ENCODE measurements at places on chromosomes 6 and 20.

DNA sequence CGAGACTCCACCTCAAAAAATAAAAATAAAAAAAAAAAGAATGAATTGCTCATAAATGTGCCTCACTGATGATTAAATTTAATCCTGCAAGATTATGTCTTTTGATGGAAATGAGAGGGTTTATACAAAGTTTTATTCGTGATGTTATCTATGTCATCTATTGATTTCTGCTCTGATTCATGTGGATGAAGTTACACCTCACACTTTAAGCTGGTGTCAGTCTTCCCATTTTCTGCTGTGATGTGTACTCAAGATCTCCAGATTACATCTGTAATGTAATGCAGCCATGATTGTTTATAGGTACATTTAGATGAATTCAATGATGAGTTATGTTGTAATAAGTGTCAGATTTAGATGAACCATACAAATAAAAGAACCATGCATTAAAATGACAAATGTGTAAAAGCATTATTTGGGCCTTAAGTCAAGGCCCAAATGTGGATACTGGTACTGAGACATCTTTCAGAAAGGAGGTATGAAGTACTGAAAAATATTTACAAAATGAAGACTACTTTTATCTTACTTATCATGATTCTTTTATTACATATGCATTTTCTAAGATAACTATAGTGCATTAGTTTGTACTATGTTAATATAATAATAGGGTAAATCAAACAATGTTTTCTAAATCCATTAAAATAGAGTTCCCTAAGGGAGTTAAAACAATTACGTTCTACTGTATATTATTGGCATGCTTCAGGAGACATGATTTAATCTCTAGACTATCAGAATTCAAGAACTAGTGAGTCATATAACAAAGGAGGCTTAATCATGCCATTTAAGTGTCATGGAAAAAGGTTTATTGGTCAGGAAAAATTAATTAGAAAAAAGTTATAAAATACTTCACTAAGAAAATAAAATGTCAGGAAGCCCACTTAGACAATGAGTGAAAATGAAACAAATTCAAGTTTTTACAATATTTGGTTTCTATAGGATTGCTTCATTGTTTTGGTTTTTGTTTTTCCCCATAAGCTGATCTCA lies 34.5 kb downstream of the HCRTR2 start:
- no peak for DNase-seq

DNA sequence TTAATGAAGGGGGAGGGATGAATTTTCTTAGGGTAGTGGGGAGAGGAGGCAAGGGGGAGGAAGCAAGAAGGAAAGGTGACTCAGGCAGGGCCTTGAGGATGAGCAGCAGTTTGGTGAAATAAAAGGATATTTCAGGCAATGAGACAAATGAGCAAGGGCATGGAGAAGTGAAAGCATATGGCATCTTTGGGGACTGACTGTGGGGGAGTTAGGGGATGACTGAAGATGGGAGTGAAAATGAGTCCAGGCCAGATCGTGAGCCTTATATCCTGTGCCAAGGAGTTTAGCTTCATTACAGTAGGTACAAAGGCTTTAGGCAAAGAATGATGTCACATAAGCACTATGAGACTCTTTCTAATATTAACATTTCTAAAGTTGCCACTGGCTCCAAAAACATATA lies 51.9 kb downstream of the ILRUN start:
- DNase-seq: no peak

GRCh38 chr6:89944826-89945407 lies 50.6 kb downstream of the GJA10 start:
- DNase-seq: peak; percentile 18

DNA sequence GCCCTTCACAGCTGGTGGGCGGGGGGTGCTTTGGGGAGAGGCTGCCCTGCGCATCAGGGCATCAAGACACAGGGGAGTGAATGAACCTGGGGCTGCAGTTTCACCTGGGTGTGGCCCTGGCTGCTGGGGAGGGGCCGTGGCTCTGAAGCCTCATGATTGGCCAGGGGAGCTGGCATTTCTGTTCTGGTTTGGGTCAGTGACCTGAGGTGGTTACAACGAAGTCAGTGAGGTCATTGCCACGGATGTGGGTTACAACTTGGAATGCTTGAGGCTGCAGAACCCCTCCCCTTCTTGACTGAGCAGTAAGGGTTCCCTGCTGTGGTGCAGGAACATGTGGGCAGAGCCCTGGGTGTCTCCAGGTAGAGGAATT lies 3.0 kb downstream of the TCEA2 start:
- DNase-seq: no peak

DNA sequence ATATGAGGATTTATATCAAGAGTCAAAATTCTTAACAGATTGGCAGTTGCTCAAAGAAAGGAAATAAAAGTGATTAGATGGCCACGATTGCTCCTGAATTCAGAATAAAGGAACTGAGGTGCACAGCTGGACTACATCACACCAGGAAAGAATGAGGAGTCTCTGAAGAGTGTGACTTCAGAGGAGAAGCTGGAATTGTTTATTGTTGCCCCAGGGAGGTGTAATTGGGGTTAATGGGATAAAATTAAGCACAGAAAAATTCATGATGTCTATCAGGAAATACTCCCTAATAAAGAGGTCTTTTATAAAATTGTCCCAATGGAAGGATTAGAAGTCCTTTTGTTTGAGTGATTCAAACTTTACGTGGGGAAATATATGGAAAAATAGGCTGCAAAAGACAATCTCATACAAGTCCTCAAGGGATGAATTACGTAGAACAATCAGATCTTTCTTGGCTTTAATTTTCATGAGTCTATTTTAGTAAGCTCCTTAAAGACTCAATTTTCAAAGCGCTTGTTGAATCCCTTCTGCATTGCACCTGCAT lies 208.6 kb upstream of the RNF217 start:
- no peak for DNase-seq
